ENCODE measurements at places on chromosomes 3 and 15.

DNA sequence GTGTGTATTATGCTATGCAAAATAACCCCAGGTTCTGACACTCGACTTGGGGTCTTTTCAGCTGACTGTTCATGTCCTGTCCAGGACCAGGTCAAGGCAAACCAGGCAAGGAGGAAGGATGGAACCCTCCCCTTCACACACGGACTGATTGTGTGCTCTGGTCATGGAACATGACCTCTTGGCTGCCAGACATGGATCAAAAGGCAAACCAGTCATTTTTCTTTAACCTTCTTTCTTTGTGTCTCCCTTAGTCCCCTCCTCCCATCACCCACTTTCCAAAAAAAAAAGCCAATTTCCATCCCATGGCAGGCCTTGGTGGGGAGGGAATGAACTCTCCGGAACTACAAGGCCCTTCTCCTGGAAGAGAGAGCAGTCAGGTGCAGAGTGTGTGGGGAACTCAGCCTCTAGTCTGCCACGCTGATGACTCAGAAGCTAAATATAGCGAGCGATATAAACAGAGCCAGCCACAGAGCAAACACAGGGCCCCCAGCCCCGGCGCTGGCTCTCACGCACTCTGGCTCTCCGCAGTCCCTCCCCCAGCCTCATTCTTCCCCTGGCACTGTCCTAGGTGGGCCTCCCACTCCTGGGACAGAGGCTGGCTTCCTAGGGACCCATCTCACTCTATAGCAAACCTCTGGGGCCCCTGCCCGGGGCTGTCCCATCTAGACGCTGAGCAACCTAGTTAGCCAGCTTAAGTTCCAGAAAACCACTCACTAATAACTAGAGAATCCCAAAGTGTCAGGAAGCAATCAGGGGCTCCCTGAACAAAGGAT is 10.0 kb downstream of the BMF start:
- peak; percentile 58 for DNase-seq

DNA sequence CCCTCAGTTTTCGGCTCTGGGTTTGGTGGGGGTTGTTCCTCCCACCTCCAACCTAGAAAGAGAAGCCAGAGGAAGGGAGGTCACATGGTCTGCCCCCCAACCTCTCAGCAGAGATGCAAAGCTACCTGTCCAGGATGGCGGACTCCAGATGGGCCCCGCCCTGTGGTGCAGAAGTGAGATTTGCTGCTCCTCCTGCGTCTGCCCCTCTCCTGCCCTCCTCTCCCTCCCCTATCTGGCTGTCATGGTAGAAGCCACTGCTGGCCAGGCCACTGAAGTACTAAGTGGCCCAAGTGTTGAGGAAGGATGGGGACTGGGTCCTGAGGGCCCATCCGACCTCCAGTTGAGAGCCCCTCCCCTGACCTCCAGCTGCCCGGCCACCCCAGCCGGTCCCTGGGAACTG is 2.1 kb upstream of the SEMA3B start:
- DNase-seq: no peak

DNA sequence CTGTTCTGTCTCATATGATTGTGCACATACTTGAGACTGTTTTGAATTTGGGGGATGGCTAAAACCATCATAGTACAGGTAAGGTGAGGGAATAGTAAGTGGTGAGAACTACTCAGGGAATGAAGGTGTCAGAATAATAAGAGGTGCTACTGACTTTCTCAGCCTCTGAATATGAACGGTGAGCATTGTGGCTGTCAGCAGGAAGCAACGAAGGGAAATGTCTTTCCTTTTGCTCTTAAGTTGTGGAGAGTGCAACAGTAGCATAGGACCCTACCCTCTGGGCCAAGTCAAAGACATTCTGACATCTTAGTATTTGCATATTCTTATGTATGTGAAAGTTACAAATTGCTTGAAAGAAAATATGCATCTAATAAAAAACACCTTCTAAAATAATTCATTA is 5.1 kb downstream of the CCR5 start:
- no peak for DNase-seq

- no peak for DNase-seq
Observed at GRCh38 chr3:125236331-125236903, 23.9 kb upstream of the SLC12A8 start.

- no peak for DNase-seq
Observed at GRCh38 chr3:76367281-76367680, 581.9 kb upstream of the ZNF717 start.

DNA sequence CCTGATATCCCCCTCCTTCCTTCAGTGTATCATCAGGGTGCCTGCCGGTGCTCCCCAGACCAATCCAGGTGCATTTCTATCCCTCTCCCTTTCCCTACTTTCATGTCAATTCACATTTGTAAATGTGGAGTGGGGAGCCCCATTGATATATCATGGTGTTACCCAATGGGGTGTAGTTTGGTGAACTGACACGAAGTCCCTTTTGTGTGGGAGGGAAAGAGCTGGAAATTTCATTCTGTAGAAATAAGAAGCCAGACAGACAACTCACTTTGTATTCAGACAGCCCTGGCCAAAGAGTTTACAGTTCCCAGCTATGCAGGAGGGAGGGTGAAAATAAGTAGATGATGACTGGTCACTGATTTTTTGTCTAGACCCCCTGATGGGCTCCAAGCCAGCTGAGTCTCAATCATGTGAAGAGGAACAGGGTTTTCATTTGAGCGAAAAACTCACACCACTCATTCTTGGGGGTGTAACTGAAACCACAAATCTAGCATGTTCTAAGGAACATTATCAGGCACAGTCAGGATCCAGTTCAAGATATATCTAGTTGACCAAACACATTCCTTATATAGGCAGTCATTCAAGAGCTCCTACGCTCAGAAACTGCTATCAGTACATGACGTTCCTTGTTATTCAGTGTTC is 58.9 kb downstream of the LMCD1 start:
- no peak for DNase-seq

DNA sequence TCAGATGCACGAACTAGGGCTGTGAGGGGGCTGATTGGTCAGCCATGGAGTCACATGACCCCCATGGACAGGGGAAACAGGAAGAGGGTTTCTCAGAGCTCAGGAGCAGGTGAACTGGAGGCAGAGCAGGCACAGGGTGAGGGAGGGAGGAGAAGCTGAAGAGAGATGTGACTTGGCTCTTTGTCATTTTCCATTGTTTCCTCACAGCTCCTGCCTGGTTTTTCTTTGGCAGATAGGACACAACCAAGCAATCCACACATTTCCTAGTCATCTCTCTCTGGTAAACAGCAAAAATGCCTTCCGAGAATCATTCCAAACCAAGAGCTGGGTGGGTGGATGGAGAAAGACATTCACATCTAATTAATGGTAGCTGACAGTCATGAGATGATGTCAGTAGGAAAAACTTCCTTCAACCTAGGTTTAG is 43.4 kb upstream of the LMCD1 start:
- DNase-seq: no peak

DNA sequence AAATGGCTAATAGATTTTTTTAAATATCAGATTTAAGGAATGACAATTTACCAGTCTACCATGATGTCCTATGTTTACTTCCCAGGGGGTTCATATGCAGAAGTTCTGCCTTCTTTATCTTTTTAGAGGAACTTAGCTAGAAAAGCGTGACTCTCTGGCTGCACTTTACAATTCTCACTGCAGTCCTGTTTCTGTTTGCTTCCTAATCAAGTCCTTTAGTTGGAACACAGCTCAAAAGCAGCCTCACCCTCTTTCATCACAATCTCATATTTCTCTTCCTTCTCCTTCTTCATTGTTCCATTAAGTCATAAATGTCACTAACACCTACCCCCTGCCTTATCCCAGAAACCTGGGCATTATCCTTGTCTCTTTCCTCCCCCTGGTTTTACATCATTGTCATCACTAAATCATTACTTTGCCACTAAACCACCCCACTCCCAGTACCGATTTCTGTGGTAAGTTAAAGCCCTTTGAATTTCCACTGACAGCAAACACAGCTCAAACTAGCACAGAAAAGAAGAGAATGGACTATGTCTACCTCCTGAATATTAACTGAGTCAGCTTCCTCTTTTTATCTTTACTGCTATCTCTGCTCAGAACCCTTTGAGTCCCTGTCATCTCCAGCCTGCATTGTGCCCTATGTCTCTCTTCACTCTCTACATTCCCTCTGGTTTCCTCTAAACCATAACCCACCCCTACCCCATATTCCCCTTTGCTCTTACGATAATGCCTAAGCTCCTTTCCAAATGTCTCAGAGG is 13.8 kb upstream of the PPP4R2 start:
- DNase-seq: no peak

DNA sequence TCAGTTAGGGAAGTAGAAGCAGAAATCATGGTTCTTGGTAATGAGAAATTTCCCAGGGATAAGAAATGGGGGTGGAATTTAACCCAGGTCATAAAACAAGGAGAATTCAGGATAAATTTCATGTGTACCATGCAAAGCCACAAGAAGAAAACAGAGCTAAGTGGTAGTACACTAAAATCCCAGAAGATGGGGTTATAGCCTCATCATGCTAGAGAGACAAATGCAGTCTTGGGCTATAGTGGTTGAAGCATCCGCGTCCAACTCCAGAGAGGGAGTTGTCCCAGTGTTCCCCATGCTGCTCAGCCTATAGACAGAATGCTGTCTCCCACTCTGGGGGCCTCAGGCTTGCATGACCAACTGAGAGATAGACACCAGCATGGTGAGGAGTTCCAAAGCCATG is 36.2 kb upstream of the CLRN1 start:
- DNase-seq: no peak

GRCh38 chr15:94231723-94232468 is 535 bp downstream of the MCTP2 start:
- no peak for DNase-seq

DNA sequence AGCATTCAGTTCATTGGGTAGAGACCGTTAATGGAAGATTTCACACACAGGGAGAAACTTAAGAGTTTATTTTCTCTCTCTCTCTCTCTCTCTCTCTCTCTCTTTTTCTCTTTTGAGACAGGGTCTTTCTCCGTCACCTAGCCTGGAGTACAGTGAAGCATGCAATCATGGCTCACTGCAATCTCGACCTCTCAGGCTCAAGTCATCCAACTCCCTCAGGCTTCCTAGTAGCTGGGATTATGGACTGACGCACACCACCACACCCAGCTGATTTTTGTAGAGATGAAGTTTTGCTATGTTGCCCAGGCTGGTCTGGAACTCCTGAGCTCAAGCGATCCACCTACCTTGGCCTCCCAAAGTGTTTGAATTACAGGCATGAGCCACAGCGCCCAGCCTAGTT is 1.6 kb downstream of the WDR72 start:
- no peak for DNase-seq

DNA sequence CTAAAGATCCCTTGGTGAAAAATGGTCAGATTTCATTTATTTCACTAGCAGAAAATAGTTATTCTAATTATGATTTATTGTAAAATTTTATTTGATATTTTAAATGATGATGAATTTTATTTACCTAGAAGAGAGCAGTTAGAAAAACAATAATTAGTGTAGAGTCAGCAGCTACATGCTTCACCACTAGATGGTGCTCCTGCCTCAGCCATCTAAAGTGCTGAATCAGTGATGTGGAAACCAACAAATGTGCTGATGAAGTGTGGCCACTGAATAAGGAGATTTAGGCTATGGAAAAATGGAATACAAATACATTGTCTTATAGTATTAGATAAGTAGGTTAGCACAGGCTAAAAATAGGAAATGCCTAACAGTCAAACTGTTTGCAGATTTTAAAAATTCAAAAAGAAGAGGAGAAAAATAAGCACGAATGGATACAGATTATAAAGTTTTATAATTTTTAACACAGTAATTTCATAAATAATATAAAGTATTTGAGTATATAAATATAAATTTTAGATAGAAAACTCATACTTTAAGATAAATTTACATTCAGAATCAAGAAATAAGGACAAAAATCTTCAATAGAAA is 109.8 kb downstream of the PPP2R3A start:
- peak; percentile 56 for DNase-seq

DNA sequence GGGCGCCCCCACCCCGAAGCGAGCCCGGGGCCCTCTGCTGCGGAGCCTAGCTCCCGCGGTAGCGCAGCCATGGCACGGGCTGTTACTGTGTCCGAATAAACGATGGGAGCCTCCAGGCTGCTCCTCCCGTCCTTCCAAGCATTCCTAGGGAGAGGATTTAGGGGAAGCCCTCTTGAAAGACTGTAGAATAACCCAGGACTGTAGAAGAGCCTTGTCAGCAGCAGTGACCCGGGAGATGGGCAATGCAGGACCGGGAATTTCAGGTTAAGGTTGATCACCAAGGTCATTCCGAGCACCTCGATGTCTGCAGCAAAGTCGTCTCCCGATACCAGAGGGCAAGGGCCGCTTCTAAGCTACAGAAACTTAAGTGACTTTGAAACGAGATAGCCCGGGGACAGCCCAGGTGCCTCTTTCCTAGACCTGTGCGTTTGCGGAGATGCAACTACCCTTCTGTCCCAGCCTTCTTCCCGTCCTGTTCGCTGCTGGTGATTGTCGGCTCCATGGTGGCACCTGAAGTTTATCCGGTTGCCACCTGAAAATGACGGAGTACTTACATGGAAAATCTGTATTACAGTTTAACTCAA is 753 bp upstream of the MYO5A start:
- no peak for DNase-seq

DNA sequence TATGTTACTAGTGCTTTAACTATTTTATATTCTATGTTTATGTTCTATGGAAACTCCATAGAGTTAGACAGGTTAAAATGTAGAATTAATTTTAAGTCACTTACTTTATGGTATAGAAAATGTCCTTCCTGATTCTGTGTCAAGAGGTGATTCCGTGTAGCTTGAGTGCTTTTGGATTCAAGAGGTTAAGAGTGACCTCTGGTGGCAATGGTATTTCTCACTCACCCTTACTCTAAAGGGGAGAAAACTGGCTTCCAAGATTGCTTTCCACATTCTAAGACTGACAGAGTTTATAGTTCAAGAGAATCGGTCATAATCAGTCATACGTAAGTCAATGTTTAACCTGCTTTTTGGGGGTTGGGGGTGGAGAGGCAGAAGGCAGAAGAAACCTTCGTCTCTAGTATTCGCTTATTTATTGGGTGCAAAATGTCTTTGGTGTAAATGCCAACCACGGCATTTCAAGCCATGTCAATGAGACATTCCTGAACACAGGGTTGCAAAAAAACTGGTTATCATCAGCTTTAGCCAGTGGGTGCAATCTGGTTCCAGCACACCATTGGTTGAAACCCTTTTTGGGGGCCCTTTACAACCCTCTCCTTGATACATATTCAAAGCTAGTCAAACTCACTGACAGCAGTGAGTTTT is 92.0 kb upstream of the VGLL3 start:
- peak; percentile 6 for DNase-seq

- DNase-seq: no peak
Observed at GRCh38 chr3:174198199-174198598, 660.9 kb upstream of the NAALADL2 start.

DNA sequence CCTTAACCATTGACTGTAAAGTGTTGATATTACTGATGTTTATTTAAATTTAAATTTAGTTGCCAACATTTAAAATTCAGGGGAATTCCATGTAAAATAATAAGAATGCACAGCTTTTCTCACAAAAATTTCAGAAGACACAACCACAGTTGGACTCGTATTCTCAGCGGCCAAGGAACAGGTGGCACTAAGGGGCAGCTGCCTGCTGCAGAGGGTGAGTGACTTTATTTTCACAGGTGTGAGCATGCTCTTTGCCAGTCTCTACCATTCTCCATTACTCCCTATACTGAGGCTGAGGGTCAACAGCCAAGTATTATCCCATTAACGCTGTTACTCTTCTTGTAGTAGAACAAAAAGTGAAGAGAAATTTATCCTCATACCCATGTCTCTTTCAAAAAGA is 92.1 kb upstream of the GADL1 start:
- no peak for DNase-seq

GRCh38 chr3:180747805-180748361 is 68.6 kb upstream of the CCDC39 start:
- DNase-seq: no peak

Data from CD4-positive, alpha-beta T cell (primary cell).